ENCODE measurements at places on chromosomes 2 and 18.

GRCh38 chr2:68185541-68186164 lies 28.0 kb downstream of the PNO1 start:
- peak; percentile 73 for DNase-seq

- no peak for DNase-seq
These were observed 312.7 kb downstream of the TCF4 start for GRCh38 chr18:55275039-55275901.

GRCh38 chr2:127563458-127564428 lies 28.3 kb downstream of the MYO7B start:
- no peak for DNase-seq

DNA sequence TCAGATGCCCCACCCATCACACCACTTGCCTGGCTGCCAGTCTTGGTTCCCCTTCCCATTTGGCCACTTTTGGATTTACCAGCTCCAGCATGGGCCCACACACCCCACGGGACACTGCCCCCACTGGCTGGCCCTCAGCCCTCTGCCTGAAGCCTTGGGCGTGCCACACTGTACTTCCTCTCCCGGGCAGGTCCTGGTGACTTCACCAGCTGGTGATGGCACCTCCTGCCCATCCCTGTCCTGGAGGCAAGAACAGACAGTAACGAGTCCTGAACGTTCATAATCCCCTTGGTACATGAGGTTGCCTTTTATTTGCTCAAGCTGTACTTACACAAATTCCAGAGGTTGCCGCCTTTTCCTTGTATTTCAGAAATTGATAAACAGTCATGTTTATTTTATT lies 81.1 kb downstream of the TMEM17 start:
- no peak for DNase-seq

DNA sequence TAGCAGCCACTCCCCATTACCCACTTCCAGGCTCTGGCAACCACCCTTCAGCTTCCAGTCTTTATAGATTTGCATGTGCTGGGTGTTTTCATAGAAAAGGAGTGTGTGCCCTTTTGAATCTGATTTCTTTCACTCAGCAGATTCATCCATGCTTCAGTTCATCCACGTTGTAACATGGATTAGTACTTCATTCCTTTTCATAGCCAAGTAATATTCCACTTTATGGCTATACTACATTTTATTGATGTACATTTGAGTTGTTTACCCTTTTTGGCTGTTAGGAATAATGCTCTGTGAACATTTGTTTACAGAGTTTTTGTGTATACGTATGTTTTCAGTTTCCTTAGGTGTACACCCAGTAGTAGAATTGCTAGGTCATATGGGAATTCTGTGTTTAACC lies 205.5 kb upstream of the RAB12 start:
- no peak for DNase-seq

GRCh38 chr2:31266804-31267203 lies 32.9 kb downstream of the EHD3 start:
- no peak for DNase-seq

GRCh38 chr2:177506998-177507397 lies 114.4 kb downstream of the AGPS start:
- no peak for DNase-seq

DNA sequence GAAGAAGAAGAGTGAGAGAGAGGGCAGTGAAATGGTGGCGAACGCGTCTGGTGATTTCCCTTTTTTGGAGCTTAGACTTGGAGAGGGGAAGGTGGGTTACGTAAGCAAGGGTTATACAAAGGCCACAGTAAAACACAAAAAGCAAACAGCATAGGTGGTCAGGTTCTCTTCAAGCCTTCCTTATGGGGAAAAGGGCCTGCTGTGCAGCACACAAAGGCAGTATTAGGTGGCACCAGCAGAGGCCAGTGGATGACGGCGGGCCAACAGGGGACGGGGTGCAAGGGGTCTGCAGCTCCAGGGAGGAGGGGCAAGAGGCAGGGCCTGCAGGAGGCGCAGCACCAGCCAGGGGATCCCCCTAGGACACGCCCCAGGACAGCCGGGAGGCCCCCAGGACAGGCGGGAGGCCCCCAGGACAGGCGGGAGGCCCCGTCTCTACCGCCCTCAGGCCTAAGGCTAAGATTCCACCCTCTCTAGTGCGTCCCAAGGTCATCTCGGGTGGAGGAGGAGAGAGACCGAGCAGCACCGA lies 32.6 kb upstream of the NPC1 start:
- peak; percentile 13 for DNase-seq

- no peak for DNase-seq
These were observed 33.9 kb upstream of the CSRNP3 start for GRCh38 chr2:165435611-165436010.

- DNase-seq = no peak
These were observed 141.4 kb upstream of the LTBP1 start for GRCh38 chr2:32805104-32806095.

- DNase-seq = no peak
These were observed 27.4 kb upstream of the EIF2AK3 start for GRCh38 chr2:88654714-88655113.

DNA sequence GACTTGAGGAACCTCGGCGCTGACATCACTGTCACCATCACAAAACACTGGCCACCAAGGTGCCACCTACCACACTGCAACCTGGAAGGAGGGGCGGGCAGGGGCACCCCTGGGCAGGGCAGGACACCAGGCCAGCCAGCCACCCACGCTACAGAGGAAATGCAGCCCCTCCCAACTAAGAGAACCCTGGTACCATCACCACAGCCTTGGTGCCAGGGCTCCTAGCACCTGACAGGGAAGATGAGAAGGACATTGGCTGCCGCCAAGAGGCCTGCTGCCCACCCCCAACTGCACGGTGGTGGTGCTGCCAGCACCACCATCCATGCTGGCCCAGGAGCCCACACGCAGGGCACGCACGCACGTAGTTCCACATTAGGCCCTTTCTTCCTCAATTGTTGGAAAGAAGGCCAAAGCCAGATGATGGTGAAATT lies 88.7 kb downstream of the HDAC4 start:
- peak; percentile 0 for DNase-seq

DNA sequence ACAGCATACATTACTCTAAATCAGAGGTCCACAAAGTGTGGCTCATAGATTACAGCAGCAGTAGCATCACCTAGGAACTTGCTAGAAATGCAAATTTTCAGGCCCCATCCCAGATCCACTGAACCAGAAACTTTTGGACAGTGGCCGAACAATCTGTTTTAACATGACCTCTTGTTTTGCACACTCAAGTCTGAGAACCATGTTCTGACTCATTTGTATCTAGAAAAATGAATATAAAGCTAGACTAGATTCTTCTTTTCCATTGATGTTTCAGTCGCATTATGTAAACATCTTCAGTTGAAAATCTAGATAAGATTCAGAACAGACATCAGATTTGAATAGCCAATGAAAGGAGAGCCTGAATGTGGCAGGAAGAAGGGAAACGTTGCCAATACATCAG lies 608.8 kb downstream of the LRP1B start:
- DNase-seq = no peak

DNA sequence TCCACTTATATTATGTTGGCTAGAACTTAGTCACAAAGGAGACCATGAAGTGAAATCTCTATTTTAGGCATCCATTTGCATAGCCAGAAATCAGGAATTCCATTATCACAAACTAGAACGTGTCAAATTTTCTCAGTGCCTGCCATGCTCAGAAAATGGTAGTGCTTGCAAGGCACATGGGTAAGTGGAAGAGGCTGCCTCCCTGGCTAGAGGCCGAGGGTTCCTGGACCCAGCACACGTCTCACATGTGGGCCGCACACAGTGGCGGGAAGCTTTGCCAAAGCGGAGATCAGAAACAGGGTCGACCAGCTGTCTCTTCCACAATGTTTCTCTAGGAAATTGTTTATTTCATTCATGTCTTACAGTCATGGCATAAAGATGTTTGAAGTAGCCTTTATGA lies 42.3 kb downstream of the TRAF3IP1 start:
- DNase-seq = no peak

- DNase-seq = no peak
These were observed 16.9 kb upstream of the RGPD4 start for GRCh38 chr2:107809835-107810234.

DNA sequence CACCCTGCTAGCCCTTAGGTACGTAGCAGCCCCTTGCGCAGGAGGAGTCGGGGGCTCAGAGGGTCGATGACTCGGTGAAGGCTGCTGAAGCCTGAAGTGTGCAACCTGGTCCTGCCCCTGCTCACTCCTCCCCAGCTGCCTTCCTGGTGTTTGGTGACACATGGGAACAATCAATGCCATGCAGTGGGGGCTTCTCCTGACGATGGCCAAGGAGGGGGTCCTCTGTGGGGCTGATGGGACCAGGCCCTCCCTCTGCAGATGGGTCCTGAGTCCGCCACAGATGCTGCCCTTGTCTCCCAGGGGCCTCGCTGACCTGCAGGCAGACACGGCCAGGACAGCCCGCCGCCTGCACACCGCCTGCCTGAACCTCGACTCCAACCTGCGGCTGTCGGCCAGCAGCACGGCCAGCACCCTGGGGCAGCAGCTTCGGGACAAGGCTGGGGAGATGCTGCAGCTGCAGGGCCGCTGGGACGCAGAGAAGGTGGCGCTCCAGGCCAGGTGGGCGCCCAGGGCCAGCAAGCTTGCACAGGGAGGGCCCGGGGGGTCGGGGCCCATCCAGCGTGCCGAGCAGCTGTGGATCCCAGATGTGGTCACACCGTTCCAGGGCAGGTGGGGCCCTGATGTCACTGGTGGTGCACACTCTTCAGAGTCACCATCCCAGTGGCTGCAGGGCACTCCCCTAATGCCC lies 24.6 kb downstream of the CROCC2 start:
- DNase-seq = peak; percentile 0

GRCh38 chr18:77079954-77080682 lies 52.5 kb downstream of the MBP start:
- no peak for DNase-seq

- no peak for DNase-seq
These were observed 528.4 kb upstream of the SYT4 start for GRCh38 chr18:43805646-43806194.

DNA sequence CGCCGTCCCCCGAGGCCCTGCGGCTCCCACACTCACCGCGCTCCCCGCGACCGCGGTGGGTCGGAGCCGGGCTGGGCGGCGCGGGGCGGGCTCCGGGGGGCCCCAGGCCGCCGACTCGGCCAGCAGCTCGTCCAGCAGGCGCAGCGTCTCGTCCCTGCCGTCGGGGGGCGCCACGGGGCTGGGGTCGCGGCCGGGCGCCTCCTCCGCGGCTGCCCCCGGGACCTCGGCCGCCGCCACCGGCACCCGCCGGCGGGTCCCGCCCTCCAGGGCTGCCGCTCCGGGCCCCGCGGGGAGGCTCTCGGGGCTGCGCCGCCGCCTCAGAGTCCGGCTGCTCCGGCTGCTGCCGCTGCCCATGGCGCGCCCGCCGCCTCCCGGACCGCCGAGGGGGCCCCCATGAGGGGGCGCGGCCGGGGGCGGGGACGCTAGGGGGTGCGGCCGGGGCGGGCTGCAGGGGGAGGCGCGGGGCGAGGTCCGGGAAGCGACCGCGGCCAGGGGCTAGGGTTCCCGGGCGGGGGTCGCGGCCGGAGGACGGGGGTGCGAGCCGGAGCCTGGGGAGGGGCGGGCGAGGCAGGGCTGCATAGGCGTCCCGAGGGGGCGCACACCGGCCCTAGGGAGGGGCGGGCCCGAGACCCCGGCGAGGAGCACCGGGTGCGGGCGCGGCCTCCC lies at the start of gene CYS1:
TSS of gene CYS1 (minus strand) at position 542 of the 666 bp plus-strand sequence. CDS start at position 354, 188 bp downstream.
- DNase-seq = peak; percentile 43

GRCh38 chr18:24010673-24011072 lies 3.9 kb upstream of the TTC39C start:
- no peak for DNase-seq

DNA sequence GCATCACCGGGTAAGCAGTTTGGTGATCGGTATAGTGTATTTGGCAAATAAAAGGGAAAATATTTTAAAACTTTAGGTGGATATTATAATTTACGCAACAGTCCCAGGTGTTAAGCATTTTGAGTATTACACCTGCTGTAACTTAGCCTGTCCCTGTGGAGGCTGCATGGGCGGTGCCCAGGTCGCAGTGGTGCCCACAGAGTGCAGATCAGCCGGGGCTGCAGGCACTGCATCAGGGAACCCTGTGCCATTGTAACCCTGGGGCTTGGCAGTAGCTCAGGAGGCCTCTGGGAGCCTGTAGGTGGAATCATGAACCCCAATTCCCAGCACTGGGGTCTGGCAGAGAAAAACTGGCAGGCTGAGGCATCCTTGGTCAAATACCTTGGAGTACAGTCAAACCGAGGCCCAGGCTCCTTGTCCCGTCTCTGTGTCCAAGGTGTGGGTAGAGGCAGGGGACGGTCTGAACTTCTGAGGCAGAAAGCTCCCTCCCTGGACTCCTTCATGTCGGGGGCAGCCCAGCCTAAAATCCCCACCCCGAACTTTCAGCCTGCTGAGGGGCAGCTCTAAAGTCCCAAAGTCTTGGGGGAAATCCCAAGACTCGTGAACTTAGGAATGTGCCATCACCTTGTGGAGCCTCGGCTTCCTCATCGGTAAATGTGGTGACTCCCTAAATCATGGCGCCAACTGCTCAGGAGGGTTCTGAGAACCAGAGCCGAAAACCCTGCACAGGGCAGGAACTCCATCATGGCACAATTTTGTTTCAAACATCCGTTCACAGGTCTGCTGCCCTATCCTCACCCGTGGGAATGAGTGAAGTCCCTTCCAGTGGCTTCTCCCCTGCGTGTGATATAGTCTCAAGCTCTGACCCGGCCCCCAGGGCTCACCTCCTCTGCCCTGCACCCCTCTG lies 85.7 kb downstream of the INHBB start:
- no peak for DNase-seq

DNA sequence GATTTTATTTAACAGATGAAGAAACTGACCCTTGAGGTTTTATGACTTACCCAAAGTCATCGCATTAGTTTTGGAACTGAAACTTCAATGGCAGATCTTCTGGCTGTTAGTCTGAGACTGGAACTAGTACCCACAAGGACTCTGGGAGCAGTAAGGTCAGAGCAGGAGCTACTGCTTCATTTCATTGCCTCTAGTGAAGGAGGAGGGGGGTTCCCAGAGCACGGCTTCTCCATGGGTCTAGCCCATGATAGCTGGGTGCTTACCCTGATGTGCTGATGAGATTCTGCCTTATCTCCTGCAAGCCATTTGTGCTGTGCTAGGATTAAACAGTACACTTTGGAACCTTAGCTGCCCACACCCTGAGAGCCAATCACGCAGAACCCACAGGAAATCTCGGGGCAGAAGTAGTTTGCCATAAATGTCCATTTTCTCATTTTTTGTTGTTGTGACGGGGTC lies 5.4 kb upstream of the RNASEH1 start:
- DNase-seq = no peak

DNA sequence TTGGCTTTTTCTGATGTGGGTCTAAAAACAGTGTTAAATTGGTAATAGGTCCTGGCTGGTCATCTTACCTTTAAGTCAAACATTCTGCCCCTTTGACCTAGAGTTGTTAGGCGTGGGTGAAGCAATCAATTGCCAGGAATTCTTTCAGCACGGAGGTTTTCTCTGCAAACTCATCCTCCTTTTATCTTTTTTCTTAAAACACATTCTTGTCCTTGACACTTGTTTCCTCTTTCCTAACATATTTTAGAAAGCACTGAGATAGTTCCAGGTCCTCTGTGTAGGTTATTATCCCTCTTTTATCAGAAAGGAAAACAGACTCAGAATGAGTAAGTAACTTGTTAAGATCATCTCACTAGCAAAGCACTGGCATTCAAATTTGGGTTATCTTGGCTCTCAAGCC lies 18.6 kb upstream of the AP1S3 start:
- DNase-seq = no peak
